Left lung (tissue), 14 donors: ENCODE measurements at places on chromosomes 16 and 17. TPM values are rescaled to one million over a fixed set of nuclear protein-coding genes. Genes with fewer than 3 reads are reported as not detected.

DNA sequence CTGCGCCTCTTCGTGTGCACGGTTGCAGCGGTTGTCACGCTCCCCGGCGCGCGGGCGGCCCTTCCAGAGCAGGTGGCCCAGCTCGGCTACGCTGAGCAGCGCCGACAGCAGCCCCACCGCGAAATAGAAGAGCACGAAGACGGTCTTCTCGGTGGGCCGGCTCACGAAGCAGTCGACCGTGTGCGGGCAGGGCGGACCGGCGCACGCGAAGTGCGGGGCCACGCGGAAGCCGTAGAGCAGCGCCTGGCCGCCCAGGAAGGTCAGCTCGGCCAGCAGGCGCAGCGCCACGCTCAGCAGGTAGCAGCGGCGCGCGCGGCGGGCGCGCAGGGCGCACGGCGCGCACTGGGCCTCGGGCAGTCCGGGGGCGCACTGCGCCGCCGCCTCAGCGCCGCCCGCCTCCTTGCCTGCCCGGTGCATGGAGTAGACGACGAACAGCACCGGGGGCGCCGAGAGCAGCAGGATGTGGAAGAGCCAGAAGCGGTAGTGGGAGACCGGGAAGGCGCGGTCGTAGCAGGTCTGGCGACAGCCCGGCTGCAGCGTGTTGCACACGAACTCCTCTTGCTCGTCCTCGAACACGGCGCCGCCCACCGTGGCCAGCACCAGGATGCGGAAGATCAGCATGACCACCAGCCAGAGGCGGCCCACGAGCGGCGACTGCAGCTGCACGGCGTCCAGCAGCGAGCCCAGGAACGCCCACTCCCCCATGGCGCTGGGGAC is 1.3 kb downstream of the GJD3 start:
- H3K27me3 ChIP-seq = no peaks in the 10 kb centered on the region
- H3K36me3 ChIP-seq = no peaks in the 10 kb centered on the region
- H3K27ac ChIP-seq = no peak overlapping the region

DNA sequence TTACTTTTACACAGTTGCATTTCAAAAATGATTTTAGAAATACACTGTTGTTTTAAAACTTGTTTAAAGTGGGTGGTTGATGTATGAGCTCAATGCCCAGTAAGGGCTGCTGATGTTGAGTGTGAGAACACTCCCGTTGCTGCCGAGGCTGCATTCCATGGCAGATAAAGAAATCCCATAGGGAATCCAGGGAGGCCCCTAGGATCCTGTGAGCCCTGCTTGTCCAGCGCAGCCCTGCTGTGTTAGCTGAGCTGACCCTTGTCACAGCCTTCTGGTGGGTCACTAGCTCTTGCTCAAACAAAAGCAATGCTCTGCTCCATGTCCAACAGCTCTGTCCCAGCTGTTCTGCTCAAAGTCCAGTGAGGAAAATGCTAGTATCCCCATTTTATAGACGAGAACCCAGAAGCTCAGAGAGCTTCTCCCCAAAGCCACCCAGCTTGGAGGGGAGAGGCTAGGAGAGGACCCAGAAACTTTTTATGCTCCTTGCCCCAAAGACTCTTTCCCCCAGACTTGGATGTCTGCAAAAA is 18.6 kb upstream of the COL1A1 start:
- no peak for DNase-seq
- H3K36me3 ChIP-seq = no peaks in the 10 kb centered on the region
- H3K27me3 ChIP-seq = no peaks in the 10 kb centered on the region
- peak overlapping the region; percentile 35 for H3K27ac ChIP-seq
- H3K4me1 ChIP-seq = peaks cover 42% of the 10 kb centered on the region

- H3K27me3 ChIP-seq = no peaks in the 10 kb centered on the region
- peak; percentile 27 for DNase-seq
- no peak overlapping the region for H3K27ac ChIP-seq
Observed at GRCh38 chr16:27445502-27446175, 43.7 kb downstream of the IL21R start.

DNA sequence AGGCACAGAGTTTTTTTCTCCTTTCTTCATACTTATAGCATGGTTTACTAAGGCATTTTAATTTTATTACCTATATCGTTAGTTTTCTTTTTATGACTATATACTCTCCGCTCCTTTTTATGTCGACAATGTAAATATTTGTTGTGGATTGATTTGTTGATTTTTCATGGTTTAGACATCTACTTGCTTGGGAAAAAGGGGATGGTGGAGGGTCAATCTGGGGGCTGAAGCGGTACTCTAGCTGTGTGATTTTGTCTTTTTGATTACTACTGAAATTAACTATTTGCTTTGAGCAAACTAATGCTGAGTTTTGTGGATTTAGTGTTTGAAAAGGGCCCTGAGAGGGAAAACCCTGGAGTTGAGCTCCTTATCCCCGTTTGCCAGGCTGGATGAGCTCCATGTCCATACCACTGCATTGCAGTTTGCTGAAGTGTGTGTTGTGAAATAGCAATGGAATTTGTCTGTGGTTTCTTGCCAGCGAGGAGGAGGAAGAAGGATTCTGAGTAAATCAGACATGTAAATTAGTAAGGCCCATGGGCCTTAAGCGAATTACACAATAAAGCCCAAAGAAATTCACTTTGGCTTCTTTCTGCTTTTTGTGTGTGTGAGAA is 72.0 kb downstream of the FTO start:
- peak; percentile 77 for DNase-seq
- H3K27me3 ChIP-seq = no peaks in the 10 kb centered on the region
- H3K4me1 ChIP-seq = peaks cover 80% of the 10 kb centered on the region
- peak overlapping the region; percentile 51 for H3K27ac ChIP-seq
- H3K4me3 ChIP-seq = no peak overlapping the region

- peaks cover 15% of the 10 kb centered on the region for H3K4me1 ChIP-seq
- no peak overlapping the region for H3K27ac ChIP-seq
- peaks cover 80% of the 10 kb centered on the region for H3K27me3 ChIP-seq
- DNase-seq = no peak
- H3K36me3 ChIP-seq = no peaks in the 10 kb centered on the region
Observed at GRCh38 chr17:41734949-41735313, 488 bp upstream of the HAP1 start.

DNA sequence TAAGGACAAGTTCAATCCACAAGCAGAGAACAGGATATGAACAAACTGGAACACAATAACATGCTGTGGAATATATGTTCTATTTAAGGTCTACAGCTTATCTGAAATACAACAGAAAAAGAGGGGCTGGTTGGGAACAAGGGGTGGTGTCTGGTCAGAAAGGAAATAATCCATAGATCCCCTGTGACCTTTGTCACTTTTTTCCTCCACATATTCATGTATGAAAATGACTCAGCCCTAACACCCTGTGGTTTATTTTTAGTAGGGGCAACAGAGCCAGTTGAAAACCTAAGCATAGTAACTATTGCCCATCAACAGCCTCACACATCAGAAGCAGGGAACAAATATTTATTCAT is 12.3 kb upstream of the SPAG9 start:
- no peaks in the 10 kb centered on the region for H3K4me1 ChIP-seq
- no peak overlapping the region for H3K4me3 ChIP-seq
- H3K27ac ChIP-seq = no peak overlapping the region

- no peak for DNase-seq
- no peaks in the 10 kb centered on the region for H3K4me1 ChIP-seq
- no peaks in the 10 kb centered on the region for H3K27me3 ChIP-seq
- H3K27ac ChIP-seq = no peak overlapping the region
- H3K4me3 ChIP-seq = no peak overlapping the region
Observed at GRCh38 chr17:3585826-3586225, 23.4 kb downstream of the TRPV1 start.

GRCh38 chr17:83203472-83204221 is 124.2 kb downstream of the METRNL start:
- H3K4me1 ChIP-seq = peaks cover 61% of the 10 kb centered on the region
- peak overlapping the region; percentile 99 for H3K27ac ChIP-seq
- H3K36me3 ChIP-seq = no peaks in the 10 kb centered on the region
- H3K27me3 ChIP-seq = no peaks in the 10 kb centered on the region
- no peak overlapping the region for H3K4me3 ChIP-seq

- DNase-seq = no peak
- H3K36me3 ChIP-seq = no peaks in the 10 kb centered on the region
- H3K4me1 ChIP-seq = peaks cover under 1% of the 10 kb centered on the region
- no peak overlapping the region for H3K27ac ChIP-seq
Observed at GRCh38 chr16:11405331-11406176, 60.3 kb downstream of the RMI2 start.

DNA sequence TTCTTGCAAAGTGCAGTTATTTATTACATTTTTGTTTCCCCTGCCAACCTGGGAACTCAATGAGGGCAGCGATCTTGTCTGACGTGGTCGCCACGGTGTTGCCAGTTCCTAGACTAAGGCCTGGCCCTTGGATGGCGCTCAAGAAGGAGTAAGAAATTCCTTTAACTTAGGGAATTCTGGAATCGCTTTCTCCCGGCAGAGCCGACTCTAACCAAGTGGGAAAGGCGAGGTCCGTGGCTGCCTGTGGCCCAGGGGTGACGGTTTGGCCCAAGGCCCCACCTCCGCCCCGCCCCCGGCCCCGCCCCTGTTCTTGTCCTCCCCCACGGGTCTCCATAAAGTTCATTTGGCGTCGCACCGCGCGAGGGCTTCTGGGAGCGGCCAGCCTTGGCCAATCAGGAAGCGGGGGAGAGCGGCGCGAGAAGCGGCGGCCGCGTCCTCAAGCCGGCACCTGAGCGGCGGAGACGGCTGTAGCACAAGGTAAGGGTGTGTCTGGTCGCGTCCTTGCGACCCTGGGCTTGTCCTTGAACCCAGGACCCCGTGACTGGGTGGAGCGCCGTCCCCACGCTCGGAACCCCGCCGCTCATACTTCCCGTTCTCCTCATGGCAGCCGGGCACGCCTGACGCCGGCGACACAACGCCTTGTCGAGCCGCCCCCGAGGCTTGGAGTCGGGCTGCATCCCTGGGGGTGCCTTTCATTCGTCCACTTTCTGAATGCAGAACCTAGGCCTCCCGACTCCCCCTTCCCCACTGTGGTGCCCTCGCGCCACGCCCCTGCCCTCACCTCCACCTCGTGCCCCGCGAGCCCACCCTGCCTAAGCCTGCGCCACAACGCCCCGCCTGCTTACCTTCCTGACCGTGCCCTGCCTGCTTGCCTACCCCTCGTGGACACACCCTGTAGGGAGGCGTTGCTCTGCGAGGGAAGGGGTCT is at the start of gene NUP93:
Gene NUP93, plus strand, starts transcription at position 395 of the 928 bp plus-strand sequence. CDS start 18,119 bp downstream, outside the sequence.
- peak within 1 kb of the TSS; percentile 86 for H3K27ac ChIP-seq
- H3K27me3 ChIP-seq = no peaks in the 10 kb centered on the region
- DNase-seq = peak; percentile 83
- peak within 1 kb of the TSS; percentile 94 for H3K4me3 ChIP-seq
- H3K4me1 ChIP-seq = peaks cover 39% of the 10 kb centered on the region
- H3K36me3 ChIP-seq = no peaks in the 10 kb centered on the region

Gene TBX6
- 1.6 TPM for total RNA-seq

Gene ANKS4B
- total RNA-seq = not detected

Gene HSPB9
- total RNA-seq = not detected

Gene GAS7
- total RNA-seq = 83.4 TPM
